NCI-H1105 (cell line): ENCODE measurements at places on chromosomes 11 and 22.

- DNase-seq, result no peak
Measured at GRCh38 chr11:131002145-131002544, 85.9 kb upstream of the SNX19 start.

GRCh38 chr22:50693462-50693861, 20.8 kb downstream of the SHANK3 start:
- DNase-seq, result no peak

DNA sequence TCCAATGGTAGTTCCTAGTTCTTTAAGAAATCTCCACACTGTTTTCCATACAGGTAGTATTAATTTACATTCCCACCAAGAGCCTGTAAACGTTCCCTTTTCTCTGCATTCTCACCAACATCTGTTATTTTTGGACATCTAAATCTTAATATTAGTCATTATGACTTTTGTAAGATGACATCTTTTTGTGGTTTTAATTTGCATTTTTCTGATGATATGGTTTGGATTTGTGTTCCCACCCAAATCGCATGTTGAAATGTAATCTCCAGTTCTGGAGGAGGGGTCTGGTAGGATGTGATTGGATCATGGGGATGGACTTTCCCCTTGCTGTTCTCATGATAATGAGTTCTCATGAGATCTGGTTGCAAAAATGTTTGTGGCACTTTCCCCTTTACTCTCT, 89.0 kb downstream of the MUC15 start:
- no peak for DNase-seq

- no peak for DNase-seq
Measured at GRCh38 chr11:67160872-67161783, 42.1 kb downstream of the KDM2A start.

DNA sequence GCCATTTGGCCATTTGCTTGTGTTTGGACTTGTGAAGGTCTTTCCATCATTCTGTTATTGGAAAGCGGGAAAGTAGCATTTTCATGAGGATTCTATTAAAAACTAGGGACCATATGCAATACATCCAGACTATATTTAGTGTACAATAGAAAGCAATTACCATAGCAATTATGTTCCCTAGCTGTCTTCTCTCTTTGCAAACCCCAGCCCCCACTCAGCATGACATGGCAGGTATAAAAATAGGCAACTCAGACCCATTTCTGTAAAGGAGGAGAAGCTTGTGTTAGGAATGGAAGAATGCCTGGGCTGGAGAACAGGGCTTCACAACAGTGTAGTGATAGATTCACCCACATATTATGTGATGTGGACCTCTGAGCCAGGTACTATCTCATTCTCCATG, 12.4 kb downstream of the OR51B6 start:
- no peak for DNase-seq

DNA sequence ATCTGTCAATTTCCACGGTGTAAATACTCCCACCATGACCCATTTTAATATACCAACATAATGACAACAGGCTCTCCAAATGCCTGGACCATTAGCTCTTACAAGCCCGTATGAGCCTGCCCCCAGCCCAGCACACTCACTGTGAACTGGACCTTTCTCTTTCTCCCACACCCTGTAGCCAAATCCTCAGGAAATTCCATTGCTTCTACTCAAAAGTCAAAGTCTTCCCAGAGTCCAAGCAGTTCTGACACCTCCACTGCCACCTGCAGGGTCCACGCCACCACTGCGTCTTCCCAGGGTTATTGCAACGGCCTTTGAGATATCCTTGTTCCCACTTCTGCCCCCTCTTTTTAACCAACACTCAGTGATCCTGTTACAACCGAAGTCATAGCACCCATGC, 110.1 kb upstream of the ASPHD2 start:
- no peak for DNase-seq

GRCh38 chr11:11946180-11946579, 62.2 kb downstream of the DKK3 start:
- no peak for DNase-seq

DNA sequence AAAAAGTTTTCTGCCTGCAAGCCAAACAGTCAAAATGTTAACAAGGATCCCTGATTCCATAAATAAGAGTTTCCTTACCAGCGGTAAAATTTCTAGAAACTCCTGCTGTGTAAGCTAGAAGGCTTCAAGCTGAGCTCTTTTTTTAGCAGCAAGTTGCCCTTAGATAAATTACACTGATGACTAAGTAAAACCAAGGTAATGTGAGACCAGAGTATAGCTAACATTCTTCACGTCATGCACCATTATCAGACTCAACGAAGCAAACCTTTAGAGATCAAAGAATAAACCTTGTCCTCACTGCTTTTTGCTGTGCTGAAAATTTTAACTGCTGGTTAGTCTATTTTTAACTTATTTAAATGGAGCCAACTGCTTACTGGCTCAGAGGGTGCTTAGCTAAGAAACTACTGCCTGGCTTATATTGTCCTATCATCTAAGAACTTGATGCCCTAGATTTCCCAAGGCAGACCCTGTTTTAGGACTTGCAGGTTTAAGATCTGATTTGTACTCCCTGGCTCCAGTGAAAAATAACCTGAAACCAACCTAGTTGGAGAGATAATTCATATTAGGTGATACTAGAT, 900.7 kb downstream of the JRKL start:
- DNase-seq, result no peak

DNA sequence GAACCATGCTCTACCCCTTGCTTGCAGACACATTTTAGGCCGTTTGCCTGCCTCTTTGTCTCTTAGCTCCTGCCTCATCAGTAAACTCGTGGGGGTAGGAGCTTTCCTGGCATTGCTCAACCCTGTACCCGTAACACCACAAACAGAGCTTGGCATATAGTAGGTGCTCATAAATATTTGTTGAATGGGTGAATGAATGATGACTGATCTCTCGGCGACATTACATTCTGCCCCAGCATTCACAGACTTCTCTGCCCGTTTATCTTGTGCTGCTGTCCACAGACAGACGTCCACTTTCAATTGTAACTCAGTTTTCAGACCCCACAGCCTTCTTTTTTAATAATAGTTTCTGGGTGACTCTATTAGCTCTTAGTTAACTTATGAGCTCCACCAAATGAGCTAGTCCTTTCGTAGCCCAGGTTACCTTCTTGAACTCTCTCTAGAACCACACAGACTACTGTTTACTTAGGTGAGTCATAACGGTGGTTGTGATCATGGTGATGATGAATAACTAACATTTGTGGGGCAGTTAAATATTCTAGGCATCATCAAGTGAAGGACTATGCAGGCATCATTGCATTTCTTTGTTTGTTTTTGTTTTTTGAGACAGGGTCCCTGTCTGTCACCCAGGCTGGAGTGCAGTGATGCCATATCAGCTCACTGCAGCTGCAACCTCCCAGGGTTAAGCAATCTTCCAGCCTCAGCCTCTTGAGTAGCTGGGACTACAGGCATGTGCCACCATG, 188.4 kb downstream of the ADAMTS15 start:
- no peak for DNase-seq

- DNase-seq, result no peak
Measured at GRCh38 chr22:42084874-42085273, 5.4 kb downstream of the SMDT1 start.

DNA sequence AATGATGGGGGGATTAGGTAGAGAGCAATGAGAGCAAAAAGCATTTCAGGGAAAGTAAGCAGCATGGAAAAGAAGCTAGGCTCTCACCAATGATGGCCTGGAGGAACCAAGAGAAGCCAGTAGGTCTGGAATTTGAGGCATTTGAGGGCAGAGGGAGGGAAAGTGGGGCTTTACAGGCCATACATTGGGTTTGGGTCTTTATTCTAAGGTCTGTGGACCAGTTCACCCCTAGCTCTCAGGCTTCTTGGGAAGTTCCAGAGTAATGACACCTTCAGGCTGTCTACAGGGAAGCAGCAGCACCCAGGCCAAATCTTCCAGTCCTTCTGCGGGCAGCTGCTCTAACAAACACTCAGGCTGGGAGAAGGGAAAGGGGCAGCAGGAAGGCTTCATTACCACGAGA, 29.4 kb downstream of the ARFGAP2 start:
- DNase-seq, result no peak

DNA sequence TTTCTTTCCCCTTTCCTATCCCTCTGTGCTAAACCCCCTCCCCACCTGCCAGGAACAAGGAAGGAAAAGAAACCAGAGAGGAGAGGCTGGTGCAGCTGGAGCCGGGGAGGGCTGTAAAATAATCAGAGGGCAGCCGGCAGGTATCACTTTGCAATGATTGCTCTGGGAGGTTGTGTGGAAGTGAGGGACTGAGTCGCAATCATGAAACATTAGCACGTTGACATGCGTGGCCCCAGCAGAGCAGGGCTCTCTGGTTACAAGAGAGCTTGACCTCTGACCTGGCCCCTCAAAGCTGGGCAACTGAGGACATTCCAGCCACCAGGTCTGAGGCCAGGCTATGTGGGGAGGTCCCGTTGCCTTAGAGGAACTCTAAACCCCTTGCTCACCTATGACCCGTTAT, 170.8 kb upstream of the BDNF start:
- no peak for DNase-seq

DNA sequence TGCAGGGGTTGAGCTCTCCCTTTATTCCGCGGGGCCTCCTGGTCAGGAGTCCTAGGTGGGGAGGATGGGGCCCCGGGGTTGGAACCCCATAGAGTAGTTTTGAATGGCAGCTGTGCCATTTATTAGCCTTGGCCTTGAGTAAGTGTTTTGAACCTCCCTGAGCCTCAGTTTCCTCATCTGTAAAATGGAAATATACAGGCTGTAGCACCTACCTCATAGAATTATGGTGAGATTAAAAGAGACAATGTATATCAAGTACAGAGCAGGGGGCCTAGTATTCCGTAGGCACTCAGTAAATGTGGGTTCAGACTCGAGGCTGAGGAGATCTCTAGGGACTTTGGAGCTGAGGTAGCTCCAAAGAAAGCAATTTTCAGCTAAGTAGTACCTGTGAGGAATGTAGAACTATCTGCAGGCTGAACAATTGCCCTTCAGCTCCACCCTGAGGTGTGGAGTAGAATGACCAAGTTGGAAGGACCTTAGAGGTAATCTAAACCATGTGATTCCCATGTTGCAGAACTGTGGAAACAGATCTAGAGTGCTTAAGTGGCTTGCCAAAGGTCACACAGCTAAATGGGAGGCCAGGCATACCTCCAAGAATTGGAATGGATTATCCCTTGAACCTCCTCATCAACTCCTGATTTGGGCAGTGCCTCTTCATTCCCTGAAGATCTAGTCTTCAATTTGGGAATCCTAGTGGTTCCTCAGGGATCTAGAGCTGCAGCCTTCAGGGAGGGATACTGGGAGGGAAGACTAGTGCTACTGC, 682 bp downstream of the PGAP2 start:
- no peak for DNase-seq

- DNase-seq, result no peak
Measured at GRCh38 chr11:2798951-2799761, 86.4 kb downstream of the CDKN1C start.

GRCh38 chr11:47186076-47186699, at the start of gene PACSIN3:
Gene PACSIN3 (minus strand): TSS chr11:47186434. CDS start chr11:47182727, 3,707 bp downstream.
- peak; percentile 16 for DNase-seq

- no peak for DNase-seq
Measured at GRCh38 chr22:42951093-42951710, 63.7 kb downstream of the PACSIN2 start.

DNA sequence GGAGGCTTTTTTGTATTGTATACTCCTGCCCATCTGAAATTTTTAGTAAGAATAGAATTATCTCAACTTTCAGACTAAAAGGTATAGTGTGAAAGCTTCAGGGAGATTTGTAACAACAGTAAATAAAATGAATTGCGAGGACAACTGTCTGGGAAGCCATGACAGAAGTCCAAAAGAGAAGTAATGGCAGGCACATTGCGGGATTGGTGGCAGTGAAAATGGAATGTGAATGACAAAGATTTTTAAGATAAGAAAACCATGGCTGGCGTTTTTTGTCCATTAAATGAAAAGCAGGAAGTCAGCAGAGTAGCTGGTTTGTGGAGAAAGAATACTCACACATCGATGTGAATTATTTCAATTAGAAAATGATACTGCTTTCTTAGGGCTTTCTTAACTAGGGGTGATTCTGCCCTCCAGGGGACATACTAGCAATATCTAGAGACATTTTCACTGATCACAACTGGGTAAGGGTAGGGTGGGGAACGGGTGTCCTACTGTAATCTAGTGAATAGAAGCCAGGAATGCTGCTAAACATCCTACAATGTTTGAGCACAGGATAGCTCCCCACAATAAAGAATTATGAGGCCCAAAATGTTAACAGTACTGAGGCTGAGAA, 1.6 kb downstream of the NPAT start:
- DNase-seq, result no peak

GRCh38 chr11:100673063-100673462, 14.0 kb upstream of the ARHGAP42 start:
- DNase-seq, result no peak

- peak; percentile 95 for DNase-seq
Measured at GRCh38 chr11:126416542-126417090, 61.1 kb downstream of the ST3GAL4 start.

DNA sequence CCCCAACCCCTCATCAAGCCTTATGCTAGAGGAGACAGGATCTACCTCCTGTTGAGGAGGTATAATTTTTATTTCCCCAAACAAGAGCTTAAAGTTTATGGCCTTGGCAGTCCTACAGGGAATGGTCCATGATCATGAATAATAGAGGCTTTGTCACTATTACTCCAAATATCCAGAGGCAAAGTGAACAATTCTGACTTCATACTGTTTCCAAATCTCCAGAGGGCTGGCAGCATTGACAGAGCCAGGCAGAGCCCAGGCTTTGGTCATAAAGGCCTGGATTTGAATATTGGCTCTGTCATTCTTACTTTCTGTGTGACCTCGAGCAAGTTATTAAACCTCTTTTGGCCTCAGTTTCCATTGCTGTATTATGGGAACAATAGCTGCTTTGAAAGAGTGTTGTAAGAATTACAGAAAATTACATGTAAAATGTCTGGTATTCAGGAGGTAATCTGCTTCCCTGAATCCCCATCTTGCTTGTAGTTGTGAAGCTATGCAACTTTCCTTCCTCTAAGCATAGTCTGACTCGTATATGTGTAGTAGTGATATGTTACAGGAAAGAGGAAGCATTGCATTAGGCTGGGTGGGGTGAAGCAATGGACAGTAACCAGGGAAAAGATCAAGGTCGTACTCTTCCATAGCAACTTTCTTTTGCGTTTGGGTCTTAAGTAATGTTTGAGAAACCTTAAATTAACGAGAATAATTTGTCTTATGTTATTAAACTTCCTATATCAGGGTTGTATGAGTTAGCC, 88.8 kb downstream of the CD44 start:
- no peak for DNase-seq

- DNase-seq, result no peak
Measured at GRCh38 chr11:69272831-69273485, 21.0 kb upstream of the MYEOV start.
